ENCODE measurements at places on chromosomes 2 and 18.

GRCh38 chr18:44732238-44732563 is 51.5 kb downstream of the SETBP1 start:
- ATAC-seq = no peak

GRCh38 chr18:48194591-48195181 is 214.5 kb downstream of the ZBTB7C start:
- ATAC-seq = no peak

DNA sequence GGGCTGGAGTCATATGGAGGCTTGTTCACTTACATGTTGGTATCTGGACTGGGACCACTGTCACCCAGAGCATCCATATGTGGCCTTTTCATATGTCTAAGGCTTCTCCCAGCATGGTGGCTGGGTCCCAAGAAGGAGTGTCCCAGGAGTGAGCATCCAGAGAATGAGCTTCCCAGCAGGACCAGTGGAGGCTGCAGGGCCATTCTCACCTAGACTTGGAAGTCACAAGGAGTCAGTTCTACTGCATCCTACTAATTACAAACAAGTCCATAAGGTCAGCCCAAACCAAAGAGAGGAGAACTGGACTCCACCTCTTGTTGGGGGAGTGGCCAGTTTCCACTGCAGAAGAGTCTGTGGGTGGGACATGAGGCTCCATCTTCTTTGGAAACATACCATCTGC is 5.1 kb upstream of the TEX51 start:
- ATAC-seq = no peak

DNA sequence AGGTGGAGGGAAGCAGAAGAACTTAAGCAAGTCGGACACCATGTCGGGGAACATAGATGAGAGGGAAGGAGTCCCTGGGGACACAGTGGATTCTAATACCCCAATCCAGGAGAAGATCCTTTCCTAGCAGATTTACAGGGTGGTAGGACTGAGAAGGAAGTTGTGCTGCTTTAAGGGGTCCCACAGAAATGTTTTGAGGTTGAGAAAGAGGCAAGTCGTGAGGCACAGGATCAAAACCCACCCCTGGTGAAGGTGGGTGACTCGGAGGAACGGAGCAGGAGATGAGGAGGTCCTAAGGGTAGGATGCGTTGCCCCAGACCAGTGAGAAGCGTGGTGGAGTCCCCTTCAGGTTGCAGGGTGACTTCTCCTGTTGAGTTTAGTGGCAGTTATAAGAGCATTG is 32.7 kb downstream of the DCDC2C start:
- ATAC-seq = no peak

GRCh38 chr18:32763293-32763692 is 9.5 kb downstream of the KLHL14 start:
- ATAC-seq = no peak

- ATAC-seq = no peak
Measured at GRCh38 chr2:225574582-225575138, 175.2 kb downstream of the NYAP2 start.

GRCh38 chr2:79909521-79909920 is 395.0 kb downstream of the LRRTM1 start:
- ATAC-seq = no peak

GRCh38 chr2:40554665-40555294 is 102.9 kb upstream of the SLC8A1 start:
- ATAC-seq = no peak

- ATAC-seq = peak; percentile 86
Measured at GRCh38 chr2:37005118-37005868, 39.0 kb upstream of the STRN start.

DNA sequence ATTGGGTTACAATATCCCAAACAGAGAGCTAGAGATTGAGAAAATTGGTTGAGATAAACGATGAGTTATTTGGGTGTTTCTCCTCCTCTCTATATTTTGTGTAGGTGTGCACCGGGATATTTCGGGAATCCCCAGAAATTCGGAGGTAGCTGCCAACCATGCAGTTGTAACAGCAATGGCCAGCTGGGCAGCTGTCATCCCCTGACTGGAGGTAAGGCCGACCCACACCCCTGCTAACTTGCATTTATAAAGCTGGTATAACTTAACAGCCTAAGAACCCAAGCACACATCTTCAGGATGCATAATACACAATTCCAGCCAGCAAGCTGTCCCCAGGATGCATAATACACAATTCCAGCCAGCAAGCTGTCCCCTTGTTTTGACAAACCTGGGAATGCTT is 124.6 kb upstream of the TTC39C start:
- ATAC-seq = no peak

DNA sequence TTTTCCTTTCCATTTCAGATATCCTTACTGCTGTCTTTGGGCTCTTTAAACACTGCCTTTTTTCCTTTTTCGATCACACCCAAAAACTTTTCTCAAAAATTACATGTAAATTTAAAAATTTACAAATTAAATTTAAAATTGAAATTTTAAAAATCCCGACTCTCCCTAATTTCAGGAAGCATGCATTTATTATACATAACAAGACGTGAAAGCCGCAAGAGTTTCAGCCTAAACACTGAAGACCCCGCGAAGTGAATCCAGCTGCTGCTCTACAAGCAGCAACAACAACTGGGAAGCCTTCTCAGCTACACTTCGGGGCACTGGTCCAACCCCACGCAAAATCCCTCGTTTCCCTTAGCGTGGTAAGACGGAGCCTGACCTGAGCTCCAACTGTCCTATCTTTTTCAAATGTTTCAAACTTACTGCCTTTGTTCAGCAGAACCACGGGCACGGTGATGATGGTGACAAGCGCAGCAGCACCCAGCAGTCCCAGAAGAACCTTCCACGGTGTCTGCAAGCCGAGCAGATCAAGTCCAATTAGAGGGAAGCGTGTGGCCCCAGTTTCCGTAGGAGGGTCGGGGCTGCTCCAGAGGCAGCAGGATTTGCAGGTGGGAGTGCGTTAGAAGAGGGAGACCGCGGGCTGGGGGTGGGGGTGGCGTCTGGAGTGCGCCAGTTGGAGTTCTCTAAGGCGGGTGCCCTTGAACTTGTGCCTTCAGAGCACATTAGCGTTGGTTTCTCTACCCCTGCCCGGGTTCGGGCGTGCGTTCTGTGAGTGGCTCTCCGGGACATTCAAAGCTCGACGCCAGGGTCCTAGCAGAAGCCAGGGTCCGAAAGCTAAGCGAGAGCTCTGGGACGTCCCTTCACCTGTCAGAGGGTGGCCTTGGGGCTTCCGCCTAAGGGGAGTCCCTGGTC is 783 bp downstream of the DPP4 start:
- peak; percentile 12 for ATAC-seq

DNA sequence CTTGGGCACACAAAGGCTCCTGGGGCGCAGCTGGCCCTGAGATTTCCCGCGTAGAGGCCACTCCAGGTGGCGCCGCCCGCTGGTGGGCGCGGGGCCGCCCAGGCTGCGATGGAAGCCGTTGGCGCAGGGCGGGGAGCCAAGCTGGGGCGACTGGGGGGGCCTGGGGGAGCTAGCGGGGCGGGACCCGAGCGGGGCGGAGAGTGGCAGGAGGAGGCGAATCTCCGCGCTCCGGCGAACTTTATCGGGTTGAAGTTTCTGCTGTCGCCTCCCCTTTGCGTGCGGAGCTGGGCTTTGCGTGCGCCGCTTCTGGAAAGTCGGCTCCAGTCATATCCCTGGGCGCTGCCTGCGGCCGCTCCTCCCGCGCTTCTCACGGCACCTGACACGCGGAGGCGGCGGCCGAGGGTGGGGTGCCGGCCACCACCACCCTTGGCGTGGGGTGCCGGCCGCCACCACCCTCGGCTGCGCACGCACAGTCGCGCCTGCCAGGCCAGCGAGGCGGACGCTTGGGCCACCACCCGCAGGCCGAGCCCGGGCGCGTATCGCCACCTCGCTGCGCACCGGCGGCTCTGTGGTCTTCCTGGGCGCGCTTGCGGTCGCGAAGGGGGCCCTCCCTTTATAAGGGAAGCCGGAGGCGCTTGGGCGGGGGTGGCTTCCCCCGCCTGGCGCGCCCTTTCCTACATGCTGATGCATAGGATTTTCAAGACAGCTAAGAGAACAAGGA is 919 bp upstream of the CYP1B1 start:
- peak; percentile 67 for ATAC-seq

DNA sequence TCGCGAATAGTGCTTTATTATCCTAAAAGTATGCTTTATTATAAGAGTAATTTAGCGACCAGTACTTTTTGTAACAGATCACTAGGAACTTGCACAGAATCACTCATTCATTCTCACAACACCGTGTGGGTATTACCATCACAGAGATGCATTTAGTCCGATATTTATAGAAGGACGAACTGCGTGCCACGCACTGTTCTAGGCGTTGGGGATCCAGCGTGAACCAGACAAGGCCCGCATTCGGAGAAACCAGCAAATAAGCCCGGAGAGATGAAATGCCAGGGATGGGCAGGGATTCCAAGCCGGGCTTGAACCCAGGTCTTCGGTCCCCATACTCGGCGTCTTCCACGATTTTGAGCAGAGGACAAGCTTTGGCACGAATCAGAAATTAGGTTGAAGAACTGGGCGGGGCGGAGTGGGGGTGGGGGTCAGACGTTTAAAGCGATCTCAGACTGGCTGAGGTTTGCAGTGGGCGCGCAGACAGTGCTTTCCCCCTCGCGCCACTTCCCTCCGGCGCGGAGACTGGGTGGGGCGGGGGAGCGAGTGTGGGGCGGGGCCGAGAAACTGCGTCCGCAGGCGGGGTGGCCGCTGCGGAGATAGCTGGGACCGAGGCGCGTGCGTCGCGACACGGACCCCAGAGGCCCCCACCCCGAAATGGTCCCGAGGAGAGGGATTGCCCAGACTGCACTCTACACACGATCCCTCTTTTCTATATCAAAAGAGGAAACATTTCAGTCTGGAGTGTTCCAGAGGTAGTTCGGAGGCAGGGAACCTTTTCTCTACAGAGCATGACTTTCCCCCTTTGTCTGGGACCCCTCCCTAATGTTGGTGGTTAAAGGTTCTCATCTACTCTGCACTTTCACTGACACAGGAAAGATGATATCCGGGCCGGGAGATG is 1.1 kb upstream of the CXCR4 start:
- ATAC-seq = peak; percentile 64

- no peak for ATAC-seq
Measured at GRCh38 chr2:181140414-181140813, 160.0 kb downstream of the UBE2E3 start.

- ATAC-seq = peak; percentile 39
Measured at GRCh38 chr2:218218268-218219185, 1.5 kb downstream of the ARPC2 start.

GRCh38 chr2:112187805-112188596 is 49.8 kb downstream of the FBLN7 start:
- ATAC-seq = peak; percentile 85

DNA sequence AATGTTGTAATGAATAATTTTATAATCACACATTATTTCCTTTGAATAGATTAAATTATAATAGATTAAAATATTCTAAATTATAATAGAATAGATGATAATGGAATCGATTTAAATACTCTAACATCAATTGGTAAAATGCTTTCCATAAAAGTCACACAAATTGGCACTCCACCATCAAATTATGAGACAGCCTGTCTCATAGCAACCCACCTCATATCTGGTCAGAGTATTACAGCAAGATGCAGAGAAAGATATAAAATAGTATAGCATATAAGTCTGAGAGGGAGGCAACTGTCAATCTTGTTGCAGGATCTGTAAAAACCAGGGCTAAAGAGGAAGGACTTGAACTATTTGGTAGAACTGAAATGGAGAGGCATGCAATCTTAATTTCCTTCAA is 98.4 kb upstream of the NCKAP5 start:
- no peak for ATAC-seq

- peak; percentile 65 for ATAC-seq
Measured at GRCh38 chr2:63903003-63903402, 61.3 kb downstream of the UGP2 start.

DNA sequence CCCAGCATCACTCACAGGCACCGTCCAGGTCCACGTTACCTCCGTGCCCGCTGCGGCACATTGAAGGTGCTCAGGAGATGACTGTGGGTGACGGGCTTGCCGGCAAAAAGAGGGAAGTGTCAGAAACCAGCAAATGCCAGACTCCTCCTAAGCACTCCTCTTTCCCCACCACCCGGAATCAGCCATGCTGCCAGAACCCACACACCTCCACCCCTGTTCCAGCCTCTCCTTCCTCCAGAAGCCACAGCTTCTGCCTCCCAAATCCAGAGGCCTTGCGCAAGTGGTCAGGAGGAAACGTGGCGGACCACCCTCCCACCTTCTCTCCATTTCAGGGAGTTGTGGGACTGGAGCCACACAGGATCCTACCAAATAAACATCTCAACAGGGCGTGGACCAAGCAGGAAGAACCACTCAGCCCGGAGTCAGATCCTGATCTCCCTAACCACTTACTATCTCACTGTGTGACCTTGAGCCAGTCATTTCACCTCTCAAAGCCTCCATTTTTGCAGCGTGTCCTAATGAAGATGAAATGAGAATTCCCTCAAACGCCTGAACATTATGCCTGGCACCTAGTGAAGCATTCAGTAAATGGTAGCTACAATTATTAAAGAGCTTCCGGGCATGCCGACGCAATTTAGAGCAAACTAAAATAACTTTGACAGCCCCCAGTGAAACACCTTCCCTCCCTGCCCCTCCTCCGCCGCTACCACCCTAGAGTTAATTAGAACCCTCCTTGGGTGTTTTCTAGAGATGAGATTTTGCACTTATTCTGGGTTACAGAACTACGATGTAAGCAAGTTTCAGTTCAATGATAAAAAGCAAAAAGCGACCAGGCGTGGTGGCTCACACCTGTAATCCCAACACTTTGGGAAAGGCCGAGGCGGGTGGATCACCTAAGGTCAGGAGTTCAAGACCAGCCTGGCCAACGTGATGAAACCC is 32.9 kb downstream of the SMAD7 start:
- ATAC-seq = no peak

- no peak for ATAC-seq
Measured at GRCh38 chr2:54543733-54544396, 87.7 kb downstream of the SPTBN1 start.

- no peak for ATAC-seq
Measured at GRCh38 chr2:30871980-30872789, 64.9 kb upstream of the CAPN13 start.

Data from activated CD4-positive, CD25-positive, alpha-beta regulatory T cell treated with anti-CD3 and anti-CD28 coated beads, Interleukin-2, amount 50 U/mL, for 24 hours (primary cell).